Stimulated activated CD8-positive, alpha-beta memory T cell treated with anti-CD3 and anti-CD28 coated beads, Interleukin-15, amount 100 ng/mL, for 24 hours (primary cell): ENCODE measurements at places on chromosomes 2 and 18.

DNA sequence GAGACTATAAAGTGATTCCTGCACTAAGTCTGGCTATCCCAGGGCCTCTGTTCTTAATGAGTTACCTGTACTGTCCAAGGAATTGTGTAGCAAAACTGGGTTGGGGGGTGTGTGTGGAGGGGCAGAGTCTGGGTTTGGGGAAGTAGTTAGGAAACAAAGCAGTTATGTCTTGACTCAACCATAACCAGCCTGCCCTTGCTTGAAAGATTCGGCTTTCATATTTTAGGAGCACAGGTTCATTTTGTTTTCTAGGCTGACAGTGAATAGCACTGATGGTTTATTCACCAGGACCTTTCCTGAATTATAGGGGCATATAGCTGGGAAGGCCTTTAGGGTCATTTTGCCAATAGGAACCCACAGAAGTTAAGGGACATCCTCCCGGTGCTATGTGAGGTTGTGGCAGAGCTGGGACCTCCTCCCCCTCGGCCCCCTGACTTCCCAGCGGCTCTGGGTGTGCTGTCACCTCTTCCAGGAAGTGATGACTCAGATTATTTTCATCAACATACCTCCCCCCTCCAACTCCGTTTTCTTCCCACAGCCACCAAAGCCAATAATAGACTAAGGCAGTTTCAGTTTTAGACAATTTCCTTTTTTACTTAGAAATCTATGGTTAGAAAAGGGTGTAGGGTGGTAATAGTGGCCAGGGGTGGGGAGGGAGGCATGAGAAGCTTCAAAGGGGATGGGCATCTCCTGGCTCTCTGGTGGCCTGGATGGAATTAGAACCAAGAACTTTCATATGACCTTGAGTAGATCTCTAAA lies 44.8 kb downstream of the SETBP1 start:
- no peak for DNase-seq

DNA sequence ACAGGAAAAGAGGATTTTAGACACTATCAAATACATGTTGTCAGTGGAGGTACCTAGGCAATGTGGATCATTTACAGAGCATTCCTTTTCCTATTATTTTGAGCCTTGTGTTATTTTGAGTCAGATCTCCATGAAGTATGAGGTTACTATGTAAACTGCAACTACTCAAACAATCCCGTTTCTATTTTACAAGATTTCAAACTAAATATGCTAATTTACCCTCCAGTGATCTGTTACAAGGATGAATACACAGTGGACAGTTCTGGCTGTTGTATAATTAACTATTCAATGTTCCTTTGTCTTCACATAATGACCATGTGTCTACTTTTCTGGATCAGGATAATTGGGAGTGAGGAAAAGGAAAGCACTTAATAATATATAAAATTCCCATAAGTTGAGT lies 4.6 kb downstream of the HOXD1 start:
- no peak for DNase-seq

DNA sequence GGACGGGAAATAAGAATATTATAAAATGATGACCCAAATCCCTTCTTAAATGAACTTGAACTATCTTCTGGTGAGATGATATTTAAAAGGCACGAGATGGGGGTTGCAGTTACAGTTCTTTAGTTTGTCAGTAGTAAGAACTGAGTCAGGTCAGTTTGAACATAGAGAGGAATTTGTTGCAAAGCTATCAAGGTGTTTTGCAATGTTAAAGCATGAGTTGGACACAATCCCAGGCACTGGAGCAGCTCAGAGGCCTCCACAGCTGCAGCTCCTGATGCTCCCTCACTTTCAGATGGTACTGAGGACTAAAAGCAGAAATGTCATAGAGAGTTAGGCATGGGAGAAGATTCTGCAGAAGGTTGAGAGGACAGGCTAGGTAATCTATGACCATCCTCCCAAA lies 236.0 kb downstream of the BCL2 start:
- DNase-seq = no peak

GRCh38 chr2:40416486-40416885 lies 35.4 kb downstream of the SLC8A1 start:
- DNase-seq = no peak

- no peak for DNase-seq
These were observed 226.8 kb upstream of the CHST9 start for GRCh38 chr18:27411911-27412310.

DNA sequence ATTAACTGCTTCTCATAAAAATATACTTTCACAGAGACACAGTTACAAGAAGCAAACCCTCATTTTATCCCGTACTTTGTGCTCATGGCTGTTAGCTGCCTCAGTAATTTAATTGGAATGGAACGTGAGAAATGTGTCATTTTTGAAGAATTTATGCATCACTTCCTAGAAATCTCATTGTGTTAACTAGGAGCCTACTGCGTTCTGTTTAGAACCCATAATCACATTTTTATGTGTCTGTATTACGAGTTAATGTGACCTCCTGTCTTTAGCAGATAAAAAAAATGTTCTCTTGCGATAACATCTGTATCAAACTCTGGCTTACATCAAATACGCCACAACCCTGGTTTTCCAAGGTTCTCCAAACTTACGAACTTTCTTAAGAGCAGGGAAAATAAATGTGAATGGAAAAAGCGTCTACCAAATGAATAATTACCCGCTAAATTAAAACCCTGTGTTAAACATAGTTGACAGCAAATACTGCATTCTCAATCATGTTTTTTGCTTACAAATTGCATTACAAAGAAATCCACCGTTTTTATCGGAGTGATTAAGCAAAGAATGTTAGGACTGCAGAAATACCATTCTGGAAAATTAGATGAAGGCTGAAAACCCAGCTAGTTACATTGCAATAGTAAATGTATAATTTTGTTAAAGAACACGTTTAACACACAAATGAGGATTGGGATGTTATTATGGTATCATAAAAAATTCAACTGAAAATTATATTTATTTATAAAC lies 12.1 kb upstream of the GBX2 start:
- DNase-seq = no peak

- no peak for DNase-seq
These were observed 90.0 kb upstream of the HS6ST1 start for GRCh38 chr2:128408349-128409305.

GRCh38 chr2:238162846-238163441 lies 4.2 kb downstream of the ERFE start:
- DNase-seq = no peak

DNA sequence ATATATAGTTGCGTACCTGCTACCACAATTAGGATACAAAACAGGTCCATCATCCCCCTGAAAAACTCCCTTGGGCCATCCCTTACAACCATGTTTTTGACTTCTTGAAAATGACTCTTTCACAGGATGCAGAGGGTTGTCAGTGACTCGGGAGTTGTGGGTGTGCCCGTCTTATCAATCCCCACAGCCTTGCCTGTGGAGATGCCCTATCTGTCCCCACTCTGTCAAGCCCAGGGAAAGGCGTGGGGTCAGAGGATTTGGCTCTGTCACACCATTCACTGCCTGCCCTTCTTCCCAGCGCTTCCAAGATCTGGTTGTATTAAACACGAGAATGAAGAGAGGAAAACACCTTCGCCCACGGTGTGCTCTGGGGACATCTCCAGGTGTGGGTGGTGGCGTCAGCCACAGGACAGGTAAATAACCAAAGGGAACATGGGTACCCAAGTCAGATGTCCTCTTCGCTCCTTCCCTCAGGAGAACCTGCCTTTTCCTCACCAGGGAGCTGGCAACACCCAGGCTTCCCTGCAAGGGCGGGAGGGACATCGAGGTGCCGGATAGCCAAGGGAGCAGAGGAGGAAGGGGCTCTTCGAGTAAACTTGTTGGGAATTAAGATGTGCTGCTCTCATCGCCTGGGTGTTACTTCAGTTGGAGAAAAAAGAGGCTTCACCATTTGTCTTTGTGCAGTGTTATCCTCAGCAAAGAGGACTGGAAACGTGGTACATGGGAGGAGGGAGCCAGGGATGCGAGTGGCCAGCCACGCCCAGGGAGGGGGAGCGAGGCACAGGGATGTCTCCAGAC lies 100.3 kb downstream of the B3GNT2 start:
- no peak for DNase-seq

- DNase-seq = no peak
These were observed 52.6 kb upstream of the BIN1 start for GRCh38 chr2:127159543-127159942.

DNA sequence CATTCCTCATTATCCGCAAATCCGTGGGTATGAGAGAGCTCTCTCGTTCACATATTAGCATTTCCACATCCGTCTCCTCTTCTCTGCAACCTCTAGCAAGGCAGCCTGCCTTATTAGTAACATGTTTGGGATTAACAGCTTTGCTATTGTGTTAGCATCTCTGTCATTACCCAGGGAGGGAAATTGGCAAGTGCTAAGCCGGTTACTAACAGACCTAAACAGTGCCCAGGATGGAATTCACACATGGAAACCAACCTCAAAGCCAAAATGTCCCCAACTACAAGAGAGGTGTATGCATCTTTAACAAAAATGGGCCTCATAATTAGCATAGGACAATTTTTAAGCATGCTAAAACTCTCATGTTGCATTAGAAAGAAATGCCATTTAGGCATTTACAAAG lies 309.0 kb upstream of the MEIS1 start:
- DNase-seq = no peak

DNA sequence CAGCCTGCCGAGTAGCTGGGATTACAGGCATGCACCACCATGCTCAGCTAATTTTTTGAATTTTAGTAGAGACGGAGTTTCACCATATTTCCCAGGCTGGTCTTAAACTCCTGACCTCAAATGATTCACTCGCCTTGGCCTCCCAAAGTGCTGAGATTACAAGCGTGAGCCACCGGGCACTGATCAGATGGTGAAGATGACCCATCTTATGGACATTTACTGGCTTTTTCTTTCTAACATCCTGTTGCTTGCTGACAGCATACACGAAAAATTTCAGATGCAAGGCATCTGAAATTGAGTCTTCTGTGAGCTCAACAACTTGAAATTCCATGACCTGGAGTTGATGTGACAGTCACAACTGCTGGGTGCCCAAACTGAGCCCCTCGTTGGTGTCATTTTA lies 859.5 kb upstream of the CNTNAP5 start:
- DNase-seq = no peak

DNA sequence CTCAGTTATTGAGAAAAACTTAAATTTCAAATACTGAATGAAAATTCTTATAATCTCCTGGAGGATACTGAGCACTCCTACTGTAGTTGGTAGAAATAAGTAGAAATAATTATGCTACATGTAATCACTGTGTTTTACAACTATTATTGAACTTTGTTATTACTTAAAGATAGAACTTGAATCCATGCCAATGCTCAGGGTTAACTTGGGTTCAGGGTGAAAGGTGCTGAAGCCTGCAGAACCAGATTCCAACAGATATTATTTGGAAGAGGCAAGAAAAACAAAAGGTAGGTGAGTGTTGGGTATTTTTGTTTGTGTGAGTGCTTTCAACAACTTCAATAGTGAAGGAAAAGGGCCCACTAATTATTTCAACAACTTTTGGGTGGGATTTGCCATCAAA lies 10.4 kb downstream of the IDH1 start:
- DNase-seq = no peak

DNA sequence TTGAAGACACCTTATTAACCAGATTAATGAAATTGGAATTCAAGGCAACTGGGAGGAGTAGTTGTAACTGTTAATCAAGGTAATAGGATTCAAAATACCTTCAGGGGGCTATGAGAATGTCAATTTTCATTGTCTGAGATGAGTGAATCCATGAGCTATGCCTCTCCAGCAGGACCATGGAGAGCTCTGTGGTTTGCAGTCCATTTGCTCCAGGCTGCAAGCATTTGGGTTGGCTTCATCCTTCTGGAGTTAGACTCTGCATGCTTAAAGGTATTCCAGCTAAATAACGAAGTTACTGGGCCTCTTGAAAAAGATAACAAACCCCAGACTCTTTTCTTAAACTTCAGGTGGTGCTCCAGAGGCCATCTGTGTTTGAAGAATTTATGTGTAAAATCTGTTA lies 207.1 kb upstream of the SLC8A1 start:
- DNase-seq = no peak

DNA sequence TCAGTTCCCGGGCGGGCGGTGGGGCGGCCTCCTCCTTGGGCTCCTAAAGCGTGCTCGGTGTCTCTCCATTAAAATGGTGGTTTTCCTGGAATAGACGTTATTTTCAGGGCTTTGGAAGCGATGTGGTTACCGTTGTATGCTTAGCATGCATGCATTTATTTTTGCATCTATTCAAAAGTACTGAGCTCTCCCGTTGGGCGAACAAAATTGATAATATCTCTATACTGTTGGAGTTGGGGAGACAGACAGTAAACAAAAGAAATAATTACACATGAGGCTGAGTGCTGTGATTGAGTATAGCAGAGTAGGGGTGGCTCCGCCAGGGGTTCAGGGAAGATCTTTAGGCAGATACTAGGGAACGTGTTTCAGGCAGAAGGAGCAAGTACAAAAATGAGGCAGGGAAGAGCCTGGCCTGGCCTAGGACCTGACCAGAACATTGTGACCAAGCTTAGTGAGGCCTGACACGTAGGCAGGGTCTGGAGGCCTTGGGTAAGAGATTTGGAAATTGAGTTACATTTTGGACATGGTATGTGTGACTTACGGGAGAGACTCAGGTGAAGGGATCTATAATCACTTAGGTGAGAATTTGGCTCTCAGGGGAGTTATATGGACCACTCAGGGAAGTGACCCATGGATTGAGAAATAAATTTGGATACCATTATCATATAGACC lies 674 bp downstream of the NCAPH start:
- DNase-seq = no peak

GRCh38 chr2:190137561-190137960 lies 75.0 kb upstream of the MSTN start:
- DNase-seq = no peak

DNA sequence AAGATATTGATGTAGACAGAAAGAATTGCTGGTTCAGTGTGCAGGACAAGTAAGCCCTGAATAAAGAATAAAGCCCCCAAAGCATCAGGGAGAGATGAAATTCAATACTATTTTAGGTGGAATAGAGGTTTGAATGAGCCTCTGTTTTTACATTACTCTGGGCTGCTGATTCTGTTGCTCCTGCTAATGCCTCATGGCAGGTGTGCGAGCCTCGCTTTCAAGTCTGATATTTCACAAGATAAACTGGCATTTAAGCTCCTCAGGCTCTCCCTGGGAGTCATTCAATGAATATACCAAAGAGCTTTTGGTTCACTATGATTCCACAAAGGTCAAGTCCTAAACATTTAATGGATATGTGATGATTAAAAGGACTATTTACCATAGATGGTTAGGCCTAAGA lies 601.0 kb upstream of the SLC39A10 start:
- no peak for DNase-seq

GRCh38 chr2:20371323-20372025 lies 20.8 kb upstream of the PUM2 start:
- DNase-seq = no peak
